NCI-H2081 treated with DMSO at 0.1 percent for 48 hours (cell line): ENCODE measurements at places on chromosomes 5 and 9.

DNA sequence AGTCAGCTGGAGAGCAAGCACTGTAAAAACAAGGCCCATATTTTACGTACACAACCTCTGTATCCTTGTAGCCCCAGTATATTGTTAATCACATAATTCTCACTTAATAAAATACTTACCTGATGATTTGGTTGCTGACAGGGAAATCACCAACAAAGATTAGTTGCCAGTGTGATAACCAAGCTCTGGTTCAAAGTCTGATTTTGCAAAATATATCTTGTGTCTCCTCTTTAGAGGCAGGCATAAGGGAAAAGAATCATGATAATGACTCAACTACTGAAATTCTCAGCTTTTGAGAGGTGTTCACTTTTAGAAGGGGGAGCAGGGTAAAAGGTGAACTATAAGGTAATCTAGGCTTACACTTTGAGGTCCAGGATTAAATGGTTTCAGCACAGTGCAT, 351.1 kb upstream of the CD180 start:
- no peak for DNase-seq

- DNase-seq: no peak
Measured at GRCh38 chr9:127926906-127927200, 3.7 kb downstream of the PIP5KL1 start.

DNA sequence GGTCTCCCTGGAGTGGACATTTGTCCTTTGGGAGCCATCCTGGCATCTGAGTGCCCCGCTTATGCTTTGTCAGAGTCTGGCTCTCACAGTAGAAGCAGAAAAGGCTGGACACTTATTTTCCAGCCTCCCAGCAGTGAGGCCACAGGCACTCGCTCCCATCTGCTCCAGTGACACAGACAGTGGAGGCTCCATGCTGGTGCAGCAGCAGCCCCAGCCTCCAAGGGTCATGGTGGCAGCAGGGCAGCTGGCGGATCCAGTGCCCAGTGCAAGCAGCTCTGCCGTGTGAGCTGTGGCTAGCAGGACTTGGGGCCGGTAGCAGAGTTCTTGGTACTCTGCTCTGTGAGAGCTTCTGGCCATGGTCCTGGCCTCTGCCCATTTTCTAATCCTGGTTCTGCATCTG, 157.3 kb upstream of the ALDH1B1 start:
- DNase-seq: no peak

GRCh38 chr9:38415856-38416255, 8.4 kb downstream of the IGFBPL1 start:
- DNase-seq: no peak

DNA sequence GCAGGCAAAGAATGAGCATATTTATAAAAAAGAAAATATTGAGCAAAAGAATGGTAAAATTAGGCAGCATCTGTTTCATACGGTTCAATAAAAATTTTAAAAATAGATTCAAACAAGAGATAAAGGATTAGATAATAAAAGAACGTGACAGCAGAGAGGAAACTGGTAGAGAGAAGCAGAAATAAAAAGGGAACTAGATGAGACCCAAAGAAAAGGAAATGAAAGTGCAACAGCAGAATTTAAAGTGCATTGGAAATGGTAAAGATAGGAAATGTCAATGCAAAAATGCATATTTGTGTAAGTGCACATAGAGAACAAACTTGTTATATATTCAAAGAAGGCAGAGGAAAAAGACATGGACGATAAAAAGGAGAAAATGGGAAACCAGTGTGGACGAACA, 70.2 kb downstream of the SUSD1 start:
- no peak for DNase-seq

DNA sequence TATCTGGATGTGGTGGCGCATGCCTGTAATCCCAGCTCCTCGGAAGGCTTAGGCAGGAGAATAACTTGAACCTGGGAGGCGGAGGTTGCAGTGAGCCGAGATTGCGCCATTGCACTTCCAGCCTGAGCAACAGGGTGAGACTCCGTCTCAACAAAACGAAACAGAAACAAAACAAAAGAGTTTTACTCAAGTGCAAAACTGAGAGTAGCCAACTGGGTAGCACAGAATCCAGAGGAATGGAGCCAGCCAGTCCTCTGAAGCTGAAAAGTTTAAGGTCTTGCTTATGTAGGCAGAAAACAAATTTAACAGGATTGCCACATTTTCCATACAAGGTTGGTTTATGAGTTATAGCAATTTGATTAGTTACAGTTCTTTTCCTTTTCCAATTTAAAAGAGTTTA, 32.0 kb downstream of the SPIN1 start:
- DNase-seq: no peak

DNA sequence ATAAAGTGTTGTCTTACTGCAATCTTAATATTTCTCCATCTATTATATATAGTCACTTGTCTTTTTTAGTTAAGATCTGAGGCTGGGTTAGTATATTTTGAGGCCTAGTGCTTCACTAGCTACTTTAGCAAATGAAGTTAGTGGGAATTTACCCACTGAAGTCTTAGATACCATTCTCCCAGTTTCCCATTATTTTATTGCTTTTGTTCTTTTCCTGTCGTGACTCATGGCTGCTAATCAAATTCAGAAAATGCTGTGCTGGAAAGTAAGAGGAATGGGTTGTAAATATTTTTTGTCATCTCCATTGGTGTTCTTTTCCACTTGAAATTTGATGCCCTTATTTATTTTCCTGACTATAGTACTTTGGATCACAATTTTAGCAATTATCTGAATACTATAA, 14.2 kb downstream of the TCERG1 start:
- no peak for DNase-seq

DNA sequence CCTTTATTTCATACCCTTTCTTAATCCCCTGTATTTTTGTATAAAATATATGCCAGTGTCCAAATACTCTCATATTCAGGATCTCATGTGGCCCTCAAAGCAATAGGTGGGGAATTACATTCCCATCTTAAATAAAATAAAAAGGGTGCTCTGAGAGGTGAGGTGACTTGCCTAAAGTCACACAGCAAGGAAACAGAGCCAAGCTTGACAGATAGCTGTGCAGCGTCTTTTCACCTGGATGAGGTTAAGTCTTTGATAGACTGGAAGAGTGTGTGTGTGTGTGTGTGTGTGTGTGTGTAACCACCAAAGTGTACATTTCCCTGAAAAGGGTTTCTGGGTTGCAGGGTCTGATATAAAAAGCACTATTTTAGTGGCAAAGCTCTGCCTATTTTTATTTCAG, 12.4 kb downstream of the MSX2 start:
- no peak for DNase-seq

GRCh38 chr5:179126506-179126991, 66.4 kb downstream of the ZNF354C start:
- DNase-seq: no peak

DNA sequence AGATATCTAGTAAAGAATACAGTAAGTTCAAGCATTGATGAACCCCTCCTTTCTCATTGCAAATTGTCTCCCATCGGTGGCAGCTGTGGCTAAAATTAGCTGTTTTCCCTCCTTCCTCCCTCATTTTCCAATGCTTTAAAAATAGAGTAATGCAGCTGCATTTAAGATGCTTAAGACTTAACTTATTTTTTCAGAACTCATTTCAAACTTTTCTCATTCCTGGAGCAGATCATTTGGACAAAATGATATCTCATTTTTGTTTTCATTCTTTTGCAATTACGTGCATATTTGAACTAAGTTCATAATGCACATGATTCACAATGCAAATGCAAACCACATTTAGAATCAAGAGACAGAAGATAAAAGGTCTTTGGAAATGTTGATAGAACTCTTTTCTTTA, 14.6 kb downstream of the HSPB3 start:
- no peak for DNase-seq
